Metanephros (tissue), 2 donors: ENCODE measurements at places on chromosomes 1 and 21. TPM values are rescaled to one million over a fixed set of nuclear protein-coding genes. Genes with fewer than 3 reads are reported as not detected.

C1orf105 gene
- total RNA-seq = 7.0 TPM

DYRK3 gene
- total RNA-seq = 11.6 TPM

WNT2B gene
- 8.5 TPM for total RNA-seq

VSIG8 gene
- total RNA-seq = 0.23 TPM

RCC1 gene
- 22.9 TPM for total RNA-seq

ALPL gene
- 17.4 TPM for total RNA-seq

S100PBP gene
- total RNA-seq = 33.9 TPM

HORMAD1 gene
- not detected for total RNA-seq

TRAPPC3 gene
- total RNA-seq = 42.7 TPM
